CD4-positive, alpha-beta T cell (primary cell): ENCODE measurements at places on chromosomes 2 and 18.

GRCh38 chr2:71785516-71785981 lies 332.2 kb downstream of the DYSF start:
- no peak for DNase-seq

- no peak for DNase-seq
Observed at GRCh38 chr18:64238076-64238475, 89.2 kb upstream of the LINC00305 start.

DNA sequence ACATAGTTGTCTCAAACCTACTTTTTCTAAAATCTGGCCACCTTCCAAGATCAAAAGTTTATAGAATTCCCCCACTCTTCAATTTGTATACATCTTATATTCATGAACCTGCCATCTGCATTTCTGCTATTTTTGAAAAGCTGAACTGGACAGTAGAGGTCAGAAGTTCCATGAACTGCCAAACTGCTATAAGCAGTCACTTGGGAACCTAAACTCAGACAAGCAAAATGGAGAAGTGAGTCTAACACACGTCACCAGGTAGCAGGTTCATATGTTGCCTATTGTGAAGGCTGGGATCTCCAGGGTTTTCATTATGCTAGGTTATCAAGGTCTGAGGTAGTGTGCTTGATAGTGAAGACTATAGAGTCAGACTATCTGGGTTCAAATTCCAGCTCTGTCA lies 2.0 kb upstream of the MYO1B start:
- no peak for DNase-seq

- no peak for DNase-seq
Observed at GRCh38 chr2:223597076-223597475, 5.1 kb downstream of the SCG2 start.

DNA sequence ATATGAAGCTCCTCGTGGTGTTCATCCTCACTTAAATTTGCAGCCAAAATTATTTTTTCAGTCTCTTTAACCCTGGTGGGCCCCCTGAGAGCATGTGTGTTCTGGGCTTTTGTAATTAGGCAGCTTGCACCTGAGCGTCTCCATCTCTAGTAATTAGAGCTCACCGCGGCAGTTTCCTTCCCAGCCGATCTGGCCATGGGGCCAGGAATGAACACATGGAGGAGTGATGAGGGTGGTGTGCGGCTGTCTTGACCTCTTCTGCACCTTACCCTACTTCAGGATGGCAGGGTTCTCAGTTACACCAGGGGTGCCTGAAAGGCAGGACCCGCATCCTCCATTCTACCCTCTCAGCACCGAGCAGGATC lies 98.5 kb downstream of the AFF3 start:
- no peak for DNase-seq
